ENCODE measurements at places on chromosomes 4 and X.

DNA sequence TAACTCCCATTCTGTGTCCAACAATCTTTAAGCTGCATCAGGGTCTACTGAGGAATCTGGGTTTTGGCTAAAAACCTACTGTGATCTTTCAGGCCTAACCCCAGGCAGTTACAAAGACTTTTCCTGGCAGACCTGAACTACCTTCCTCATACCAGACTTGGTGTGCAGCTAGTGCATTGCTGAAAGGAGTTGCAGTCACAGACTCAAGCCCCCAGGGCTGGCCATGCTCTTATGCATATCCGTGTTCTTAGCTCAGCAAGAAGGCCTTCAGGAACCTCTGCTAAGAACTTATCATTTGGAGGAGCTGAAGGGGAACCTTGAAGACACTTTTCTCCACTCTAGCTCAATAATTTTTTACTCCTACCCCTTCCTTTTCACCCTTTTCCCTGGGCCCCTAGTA, 147.5 kb downstream of the INPP4B start:
- DNase-seq = no peak

DNA sequence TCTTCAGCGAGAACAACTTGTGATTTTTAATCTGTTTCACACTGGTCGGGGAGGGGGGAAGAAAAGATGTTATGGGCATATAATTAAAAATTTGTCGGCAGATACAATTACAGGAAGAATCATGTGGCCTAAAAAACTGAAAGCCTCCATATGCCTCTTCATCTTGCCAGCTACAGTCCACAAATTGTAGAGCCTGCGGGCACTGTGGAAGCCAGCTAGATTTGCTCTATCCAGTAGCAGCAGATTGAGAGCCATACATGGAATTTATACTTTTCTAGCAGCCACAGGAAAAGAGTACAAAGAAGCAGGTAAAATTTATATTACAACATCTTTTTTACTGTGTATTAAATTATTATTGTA, 147.3 kb downstream of the TBL1X start:
- DNase-seq = no peak

DNA sequence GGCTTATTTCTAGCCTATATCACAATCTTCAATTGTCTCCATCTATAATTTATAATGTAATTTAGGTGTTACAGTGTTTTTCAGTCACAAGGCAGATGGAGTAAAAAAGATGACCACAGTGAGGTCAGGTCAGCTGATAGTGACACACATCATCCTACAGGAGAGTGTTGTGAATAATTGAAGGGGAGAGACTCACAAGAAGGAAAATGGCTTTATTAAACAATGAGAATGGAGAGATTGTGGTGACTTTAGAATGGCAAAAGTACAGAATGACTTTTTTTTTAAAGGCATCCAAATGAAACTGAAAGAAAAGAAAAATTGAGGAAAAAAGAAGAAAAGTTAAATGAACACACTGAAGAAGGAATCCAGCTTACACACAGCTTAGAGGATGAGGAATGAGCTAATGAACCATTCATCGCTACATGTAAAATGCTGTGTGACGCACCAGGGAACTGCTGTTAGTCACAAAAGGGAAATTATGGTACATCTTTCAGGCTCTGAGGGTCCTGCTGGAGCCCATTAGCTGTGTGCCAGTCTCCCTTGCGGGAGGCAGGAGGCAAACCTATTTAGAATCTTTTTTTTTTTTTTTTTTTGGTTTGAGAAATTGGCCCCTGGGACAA, 56.6 kb downstream of the SPRY1 start:
- no peak for DNase-seq

GRCh38 chr4:46196086-46196485, 72.2 kb upstream of the GABRG1 start:
- DNase-seq = peak; percentile 40

- DNase-seq = no peak
These were observed 49.5 kb upstream of the TMLHE start for GRCh38 chrX:155662282-155662681.

DNA sequence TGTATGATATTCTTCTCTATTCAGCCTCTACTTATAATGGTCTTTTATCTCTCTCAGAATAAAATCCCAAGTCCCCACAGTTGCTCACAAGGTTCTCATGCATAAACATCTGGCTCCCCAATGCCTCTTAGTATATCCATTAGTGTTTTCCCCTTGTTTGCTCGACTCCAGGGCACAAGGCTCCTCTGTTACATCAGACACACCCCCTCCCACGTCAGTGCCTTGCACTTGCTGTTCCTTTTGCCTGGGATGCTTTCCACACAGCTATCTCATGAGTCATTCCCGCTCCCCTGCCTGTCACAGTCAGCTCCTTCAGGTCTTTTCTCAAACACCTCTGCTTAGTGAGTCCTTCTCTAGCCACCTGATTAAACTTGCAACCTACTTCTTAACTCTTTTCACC, 260.2 kb downstream of the IL1RAPL1 start:
- DNase-seq = no peak

GRCh38 chr4:6221301-6221850, 21.0 kb upstream of the JAKMIP1 start:
- DNase-seq = no peak

- no peak for DNase-seq
These were observed 105.1 kb upstream of the ARHGAP24 start for GRCh38 chr4:85369703-85370380.

DNA sequence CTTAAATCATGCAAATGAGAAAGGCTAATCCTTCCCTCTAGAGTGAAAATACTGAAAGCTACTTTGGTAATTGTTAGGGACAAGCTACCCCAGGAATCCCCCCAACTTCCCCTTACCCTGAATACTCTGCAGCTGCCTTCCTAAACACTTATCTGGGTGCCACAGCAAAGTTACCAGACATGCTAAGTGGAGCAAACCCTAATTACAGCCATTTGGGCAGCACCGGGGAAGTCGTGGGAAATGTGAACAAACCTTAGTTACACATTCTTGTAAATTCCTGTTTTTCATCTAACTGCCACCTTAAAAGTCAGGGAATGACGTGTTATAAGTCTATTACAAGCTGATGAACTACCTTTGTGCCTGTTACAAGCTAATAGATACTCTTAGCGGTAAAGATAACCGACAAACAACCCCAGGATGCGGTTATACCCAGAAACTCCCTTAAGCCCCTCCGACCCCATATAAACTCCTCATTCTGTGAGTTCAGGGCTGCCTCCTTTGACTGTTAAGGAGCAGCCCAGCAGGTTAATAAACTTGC, 66.0 kb upstream of the PLAC8 start:
- DNase-seq = no peak

DNA sequence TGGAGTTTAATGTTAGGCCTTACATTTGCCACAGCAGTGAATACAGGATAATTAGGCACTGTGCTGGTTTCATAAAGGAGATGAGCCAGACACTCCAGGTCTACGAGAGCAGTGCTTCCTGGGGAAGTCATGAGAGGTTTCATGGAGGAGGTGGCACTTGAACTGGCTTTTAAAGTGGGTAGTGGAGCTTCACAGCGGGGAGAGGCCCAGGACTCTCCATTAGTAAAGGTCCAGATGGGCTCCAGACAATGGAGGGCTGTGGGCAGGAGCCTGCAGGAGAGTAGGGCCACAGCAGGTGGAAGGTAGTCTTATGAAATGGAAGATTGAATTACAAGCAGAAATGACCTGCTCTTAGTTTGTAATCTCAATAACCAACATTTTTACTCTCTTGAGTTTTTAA, 29.0 kb downstream of the CLDN22 start:
- DNase-seq = no peak

GRCh38 chr4:126451237-126451873, 1136.6 kb downstream of the FAT4 start:
- DNase-seq = no peak

- DNase-seq = no peak
These were observed 50.8 kb upstream of the TXK start for GRCh38 chr4:48184882-48185281.

DNA sequence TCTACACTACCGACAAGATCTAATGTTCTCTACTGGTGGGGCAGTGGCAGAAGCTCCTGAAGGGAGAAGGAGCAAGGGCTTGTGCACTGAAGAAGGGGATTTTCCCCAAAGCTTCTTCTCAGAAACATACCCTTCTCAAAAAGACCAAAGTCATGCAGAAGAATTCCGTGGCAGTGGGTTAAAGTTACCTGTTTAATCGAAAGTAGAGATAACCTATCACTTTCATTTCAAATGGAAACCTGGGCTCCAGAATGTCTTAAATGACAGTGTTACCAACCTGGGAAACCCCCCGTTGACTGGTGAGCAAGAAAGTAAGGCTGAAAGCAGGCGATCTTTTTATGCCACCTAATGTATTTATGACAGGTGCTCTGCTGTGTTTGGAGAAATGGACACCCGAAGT, 92.5 kb upstream of the TEX13D start:
- no peak for DNase-seq

- no peak for DNase-seq
These were observed 126.4 kb upstream of the JADE1 start for GRCh38 chr4:128682942-128683666.

- DNase-seq = no peak
These were observed 101.1 kb upstream of the CYLC1 start for GRCh38 chrX:83759872-83760271.

GRCh38 chrX:48575642-48576041, 1.4 kb downstream of the RBM3 start:
- no peak for DNase-seq

- no peak for DNase-seq
These were observed 52.4 kb downstream of the GAK start for GRCh38 chr4:879729-880077.

GRCh38 chr4:151004222-151004621, 10.9 kb downstream of the LRBA start:
- no peak for DNase-seq

DNA sequence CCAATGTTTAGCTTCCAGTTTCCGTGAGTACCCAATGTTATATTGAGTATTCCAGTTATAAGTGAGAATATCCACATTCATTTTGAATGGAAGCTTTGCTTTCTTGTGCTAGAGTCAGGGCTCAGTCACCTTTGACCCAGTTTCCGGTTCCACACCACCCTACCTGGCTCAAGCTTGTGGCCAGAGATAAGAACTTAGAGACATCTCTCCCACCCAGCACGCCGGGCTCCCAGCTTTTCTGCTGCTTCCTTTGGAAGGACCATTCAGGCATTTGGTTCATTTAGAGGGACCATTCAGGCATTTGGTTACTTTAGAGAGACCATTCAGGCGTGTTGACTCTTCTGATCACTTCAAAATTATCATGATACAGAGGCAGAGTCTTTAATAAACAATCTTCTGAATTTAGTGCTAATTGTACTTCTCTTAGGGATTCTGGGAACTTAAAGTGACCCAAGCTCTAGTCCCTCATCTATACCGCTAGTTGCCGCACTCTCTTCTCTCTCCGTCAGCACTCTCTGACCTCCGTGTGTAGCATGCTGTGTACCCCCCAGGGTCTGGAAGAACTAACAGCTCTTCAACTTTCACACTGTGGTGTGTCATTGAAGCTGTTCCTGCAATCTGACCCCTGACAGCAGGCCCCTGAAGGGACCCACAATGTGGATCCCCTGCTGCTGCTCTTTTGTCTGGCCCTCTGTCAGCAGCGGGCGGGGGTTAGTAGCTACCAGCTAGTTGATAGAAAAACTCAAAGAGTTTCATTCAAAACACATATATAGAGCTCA, 943.1 kb downstream of the ARAP2 start:
- no peak for DNase-seq

- no peak for DNase-seq
These were observed 88.9 kb upstream of the RPL34 start for GRCh38 chr4:108531461-108531860.

DNA sequence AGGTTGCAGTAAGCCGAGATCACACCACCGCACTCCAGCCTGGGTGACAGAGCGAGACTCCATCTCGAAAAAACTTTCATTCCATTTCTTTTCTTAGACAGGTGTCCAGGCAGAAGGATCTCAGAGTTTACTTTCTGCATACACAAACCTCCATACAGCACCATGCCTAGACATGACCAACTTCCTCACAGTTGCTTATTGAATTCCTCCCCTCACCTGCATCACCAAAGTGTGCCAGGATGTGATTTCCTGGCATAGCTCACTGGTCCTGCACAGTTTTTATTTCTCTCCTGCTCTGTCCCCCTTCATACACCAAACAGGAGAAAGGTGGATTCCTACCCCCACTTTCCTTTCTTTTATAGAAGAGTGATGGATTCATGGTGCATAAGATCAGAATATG, 34.7 kb upstream of the PPARGC1A start:
- DNase-seq = no peak

All from left hindlimb (tissue), 1 donor.